Hepatocyte (in vitro differentiated cells): ENCODE measurements at places on chromosomes 5 and 9. TPM values are rescaled to one million over a fixed set of nuclear protein-coding genes. Genes with fewer than 3 reads are reported as not detected.

DNA sequence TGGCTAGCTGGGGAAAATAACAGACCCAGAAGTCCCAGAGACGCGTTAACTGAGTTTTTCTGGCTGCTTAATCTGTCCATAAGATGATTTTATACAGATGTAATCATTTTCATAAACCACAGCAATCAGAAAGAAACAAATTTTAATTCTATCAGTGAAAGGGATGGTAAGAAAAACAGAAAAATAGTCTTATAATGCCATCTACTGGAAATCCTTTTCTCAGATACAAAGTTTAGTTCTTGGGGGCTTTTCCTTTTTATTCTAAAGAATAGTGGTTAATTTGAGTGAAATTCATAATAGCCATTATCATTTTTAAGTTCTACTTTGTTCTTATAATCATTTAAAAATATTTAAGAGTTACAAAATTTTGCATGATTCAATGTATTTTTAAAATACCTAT lies 44.4 kb downstream of the DROSHA start:
- no peaks in the 10 kb centered on the region for H3K27me3 ChIP-seq
- no peak for DNase-seq
- H3K4me1 ChIP-seq, result peaks cover 6% of the 10 kb centered on the region

The TAF1L gene
- total RNA-seq, result not detected in 2 replicates

DNA sequence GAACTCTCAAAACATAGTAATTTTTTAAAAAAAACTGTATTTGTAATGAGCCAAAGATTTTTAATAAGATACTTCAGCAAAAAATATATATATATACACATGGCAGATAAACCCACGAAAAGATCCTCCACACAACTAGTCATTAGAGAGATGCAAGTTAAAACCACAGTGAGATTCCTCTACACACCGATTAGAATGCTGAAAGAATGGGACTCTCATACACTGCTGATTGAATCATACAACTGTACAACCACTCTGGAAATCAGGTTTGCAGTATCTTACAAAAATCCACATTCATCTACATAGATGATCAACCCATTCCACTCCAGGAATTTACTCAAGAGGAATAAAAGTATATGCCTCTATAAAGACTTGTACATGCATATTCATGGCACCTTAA lies 43.7 kb downstream of the RASEF start:
- no peaks in the 10 kb centered on the region for H3K36me3 ChIP-seq
- no peaks in the 10 kb centered on the region for H3K27me3 ChIP-seq
- H3K4me1 ChIP-seq, result no peaks in the 10 kb centered on the region
- H3K27ac ChIP-seq, result no peak overlapping the region
- no peak overlapping the region for H3K4me3 ChIP-seq

The G3BP1 gene
- total RNA-seq, result 143 and 151 TPM in 2 replicates

DNA sequence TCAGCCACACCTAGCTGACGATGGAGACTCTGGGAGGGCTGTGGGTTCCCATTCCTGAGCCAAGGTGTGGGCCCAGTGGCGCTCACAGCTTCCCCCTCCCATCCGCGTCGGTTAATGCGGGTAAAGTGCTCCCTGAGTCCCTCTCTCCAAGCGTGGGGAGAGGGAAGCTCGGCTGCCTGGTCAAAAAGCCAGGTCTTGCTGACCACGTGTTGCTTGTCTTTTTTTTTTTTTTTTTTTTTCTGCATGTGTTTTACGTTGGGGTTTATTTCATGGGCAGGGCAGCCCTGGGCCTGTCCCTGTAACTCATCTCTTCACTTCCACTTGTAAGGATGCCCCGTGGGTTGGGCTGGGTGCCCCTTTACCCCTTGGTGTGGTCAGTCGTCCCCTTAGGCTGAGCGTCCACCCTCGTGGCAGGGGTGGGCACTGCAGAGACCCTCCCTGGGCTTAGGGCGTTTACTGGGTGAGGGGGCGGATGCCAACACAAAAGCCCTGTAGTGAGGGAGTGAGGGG lies 11.9 kb downstream of the NKD2 start:
- no peak for DNase-seq
- no peak overlapping the region for H3K4me3 ChIP-seq
- H3K27ac ChIP-seq, result peak overlapping the region; percentile 60
- H3K36me3 ChIP-seq, result no peaks in the 10 kb centered on the region
- H3K4me1 ChIP-seq, result peaks cover 12% of the 10 kb centered on the region
